ENCODE measurements at places on chromosomes 6 and 20.

- no peak for DNase-seq
These were observed 19.5 kb downstream of the NDUFAF4 start for GRCh38 chr6:96878143-96878542.

- DNase-seq: no peak
These were observed 49.0 kb upstream of the CDYL start for GRCh38 chr6:4727217-4727616.

GRCh38 chr6:128028183-128028582 lies 127.3 kb upstream of the THEMIS start:
- DNase-seq: no peak

- DNase-seq: no peak
These were observed 67.9 kb downstream of the ZHX3 start for GRCh38 chr20:41249411-41250281.

DNA sequence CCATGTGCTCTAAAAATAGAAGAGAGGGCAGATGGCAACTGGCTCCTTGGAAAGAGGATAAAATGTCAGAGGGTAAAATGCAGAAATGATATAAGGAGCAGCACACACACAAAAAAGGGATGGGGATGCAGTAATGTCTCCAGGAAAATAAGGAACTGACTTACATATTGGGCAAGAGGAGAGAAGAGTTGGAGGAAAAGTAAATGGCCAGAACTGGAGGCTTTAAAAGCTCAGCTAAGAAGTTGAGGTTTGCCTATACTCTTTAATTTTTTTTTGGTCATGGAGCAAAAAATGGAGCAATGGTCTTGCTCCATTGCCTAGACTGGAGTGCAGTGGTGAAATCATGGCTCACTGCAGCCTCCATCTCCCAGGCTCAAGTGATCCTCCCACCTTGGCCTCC lies 93.7 kb downstream of the SULF2 start:
- DNase-seq: no peak
